ENCODE measurements at places on chromosomes 12 and 14.

DNA sequence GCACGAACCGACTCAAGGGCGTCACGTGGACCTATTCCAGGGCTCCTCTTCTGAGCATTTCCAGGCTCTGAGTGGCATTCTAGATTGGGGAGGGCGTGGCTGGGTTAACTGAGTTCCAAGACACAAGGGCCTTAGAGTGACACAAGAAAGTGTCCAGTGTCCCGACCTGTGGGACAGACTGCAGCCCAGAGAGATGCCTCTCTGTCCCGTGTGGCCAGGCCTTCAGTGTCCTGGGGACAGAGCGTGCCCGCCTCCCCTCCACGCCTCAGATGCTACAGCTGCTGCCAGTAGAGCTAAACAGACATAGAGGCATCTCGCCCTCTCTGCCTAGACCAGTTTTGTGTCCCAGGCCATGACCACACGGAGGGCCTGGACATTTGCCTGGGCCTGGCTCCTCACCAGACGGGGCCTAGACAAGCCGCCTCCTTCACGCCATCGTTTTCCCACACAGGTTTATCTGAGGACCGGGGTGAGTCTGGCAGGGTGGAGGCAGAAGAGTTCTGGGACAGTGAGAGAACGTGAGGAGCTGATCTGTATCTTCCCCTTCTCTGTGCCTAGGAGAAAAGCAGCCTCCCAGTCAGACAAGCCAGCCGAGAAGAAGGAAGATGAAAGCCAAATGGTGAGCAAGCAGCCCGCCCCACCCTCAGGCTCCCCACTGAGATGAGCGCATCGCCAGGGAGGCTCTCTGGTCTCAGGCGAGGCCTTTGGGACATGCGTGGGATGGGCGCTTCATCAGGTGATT is 27.1 kb downstream of the DEGS2 start:
- DNase-seq = no peak

DNA sequence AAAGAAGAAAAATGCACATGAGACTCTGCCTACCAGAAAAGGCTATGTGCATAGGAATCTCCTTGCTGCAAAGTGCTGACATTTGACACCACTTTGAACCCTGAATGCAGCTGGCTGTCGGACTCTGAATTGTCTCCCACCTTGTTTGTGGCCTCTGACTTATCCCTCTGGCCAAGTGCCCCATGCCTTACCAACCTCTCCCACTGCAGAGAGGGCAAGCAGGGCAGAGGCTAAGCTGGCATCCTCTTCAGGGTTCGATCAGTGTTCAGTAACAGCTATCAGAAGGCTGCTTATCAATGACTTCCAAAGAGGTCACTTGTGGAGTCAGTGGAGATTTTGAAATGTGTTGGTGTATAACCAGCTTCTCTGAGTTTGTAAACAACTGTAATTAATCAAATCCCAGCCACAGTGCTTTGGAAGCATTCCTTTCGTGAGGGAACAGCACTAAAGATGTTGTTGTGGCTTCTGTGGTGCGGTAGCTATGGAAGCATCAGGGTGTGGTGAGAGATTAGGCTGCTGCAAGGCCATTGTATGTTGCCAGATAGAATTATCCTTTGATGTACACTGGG is 22.6 kb upstream of the BMP4 start:
- no peak for DNase-seq

- no peak for DNase-seq
Observed at GRCh38 chr12:40586823-40587222, 105.4 kb upstream of the CNTN1 start.

- no peak for DNase-seq
Observed at GRCh38 chr14:98708555-98708954, 563.4 kb downstream of the BCL11B start.

DNA sequence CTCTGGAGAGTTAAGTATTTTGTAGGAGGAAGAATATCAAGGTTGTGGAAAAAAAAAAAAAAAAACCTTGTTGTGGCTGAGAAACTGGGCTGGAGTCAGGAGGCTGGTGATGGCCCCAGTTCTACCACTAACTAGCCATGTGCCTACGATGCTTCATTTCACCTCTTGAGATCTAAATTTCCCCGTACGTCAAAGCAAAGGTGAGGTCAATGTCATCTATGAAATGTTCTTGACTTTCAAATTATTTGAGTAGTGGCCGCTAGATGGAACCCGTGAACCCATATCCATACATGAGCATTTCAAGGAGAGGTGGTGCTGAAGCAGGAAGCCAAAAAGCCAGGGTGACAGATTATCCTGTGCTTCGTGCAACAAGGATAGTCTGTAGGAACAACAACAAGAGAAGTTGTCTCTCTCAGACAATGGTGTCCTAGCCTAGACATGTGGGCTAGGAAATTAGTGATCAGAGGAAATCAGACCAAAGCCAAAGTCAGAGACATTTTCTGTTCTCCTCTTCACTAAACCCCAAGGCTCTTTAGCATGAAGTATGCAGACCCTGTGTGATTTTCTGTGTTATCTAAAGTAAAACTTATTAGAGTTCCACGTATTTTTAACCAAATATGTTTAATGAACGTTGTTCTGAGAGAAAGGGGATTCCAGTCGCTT is 95.5 kb upstream of the ETV6 start:
- DNase-seq = peak; percentile 79

DNA sequence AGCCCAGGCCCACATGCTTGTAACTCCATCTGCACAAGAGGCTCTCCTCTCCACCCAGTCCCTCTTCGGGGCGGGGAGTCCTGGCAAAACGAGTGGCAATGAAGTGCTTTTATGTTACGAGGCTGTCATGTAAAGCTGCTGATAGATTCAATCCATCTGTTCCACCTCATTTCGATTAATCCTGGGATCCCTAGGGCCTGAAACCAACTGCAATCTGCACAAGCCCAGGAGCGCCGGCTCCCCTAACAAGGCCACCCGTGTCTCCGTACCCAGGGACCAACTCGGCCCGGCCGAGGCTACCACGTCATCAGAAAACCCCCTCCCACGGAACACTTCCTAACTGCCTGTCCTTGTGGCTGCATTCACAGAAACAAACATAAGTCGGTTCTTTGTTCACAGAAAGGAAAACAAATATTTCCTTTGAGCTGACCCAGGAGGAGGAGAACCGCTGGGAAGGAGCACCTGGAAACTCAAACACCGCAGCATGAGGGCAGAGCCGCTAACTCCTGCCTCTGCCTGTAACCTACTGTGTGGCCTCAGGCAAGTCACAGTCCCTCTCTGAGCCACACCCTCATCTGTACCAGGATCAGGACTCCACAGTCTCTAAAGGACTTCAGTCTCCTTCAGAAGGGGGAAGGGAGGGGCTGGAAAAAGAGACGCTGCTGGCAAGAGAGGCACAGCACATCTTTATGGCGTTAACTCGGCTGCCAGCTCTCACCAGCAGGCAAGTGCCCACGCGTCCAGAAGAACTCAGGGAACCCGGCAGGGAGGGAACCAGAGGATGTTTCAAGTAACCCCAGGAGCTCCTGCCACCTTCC is 47.8 kb downstream of the CCDC88C start:
- DNase-seq = no peak

DNA sequence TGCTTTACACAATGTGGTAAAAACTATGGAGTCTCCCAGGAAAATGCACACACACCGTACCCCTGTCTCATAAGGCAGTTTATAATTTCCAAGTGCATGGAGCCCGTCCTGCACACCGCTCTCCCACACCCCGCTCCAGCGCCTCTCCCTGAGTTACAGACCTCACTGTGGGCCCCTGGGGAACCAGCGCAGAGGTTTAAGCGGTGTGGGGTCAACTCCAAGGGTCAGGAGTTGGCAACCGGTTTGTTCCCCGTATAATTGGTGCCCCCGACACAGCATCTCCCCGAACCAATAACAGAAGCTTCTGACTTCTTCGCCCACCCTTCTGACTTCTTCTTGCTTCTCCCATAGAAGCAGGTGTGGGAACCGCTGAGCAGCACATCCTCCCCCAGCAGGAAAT is 58.4 kb upstream of the DDX11 start:
- DNase-seq = no peak

DNA sequence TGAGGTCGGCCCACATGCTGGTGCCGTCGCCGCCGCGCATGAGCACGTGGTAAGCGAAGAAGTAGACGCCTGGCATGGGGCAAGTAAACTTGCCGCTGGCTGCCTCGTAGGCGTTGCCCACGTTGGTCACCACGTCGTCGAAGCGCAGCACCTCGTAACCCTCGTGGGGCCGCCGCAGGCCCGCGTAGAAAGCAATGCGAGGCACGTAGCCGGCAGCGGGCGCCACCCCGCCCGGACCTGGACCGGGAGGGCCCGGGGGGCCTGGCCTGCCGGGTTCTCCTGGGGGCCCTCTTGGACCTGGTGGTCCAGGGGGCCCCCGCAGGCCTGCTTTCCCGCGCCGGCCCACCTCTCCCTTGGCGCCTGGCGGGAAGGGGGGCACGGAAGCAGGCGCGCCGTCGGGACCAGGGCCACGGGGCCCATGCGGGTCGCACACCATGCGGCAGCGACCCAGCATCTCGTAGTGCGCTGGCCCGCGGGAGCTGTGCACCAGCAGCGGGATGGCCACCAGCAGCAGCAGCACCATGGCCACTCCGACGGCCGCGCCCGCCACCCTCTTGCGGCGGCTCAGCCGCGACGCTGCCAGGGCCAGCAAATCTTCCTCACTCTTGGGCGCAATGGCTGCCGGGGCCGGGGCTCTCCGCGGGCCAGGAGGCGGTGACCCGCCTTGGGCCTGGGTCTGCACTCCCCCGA is 888 bp downstream of the C1QL4 start:
- no peak for DNase-seq

DNA sequence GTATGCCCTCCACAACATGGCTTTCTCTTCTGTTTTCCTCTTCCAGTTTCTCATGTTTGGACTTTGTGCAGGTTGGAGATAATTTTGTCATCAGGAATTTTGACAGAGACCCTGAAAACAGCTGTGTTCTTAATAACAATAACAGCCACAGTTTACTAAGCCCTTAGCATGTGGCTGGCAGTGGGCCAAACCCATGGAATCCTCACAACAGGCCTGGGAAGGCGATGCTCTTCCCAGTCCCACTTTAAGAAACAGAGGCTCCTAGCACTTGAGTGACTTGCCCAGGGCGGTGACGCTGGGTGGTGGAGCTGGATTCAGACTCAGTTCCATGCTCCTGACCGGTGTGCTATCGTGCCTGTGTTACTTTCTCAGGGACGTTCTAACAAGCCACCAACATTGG is 20.1 kb upstream of the PLEKHG3 start:
- no peak for DNase-seq

DNA sequence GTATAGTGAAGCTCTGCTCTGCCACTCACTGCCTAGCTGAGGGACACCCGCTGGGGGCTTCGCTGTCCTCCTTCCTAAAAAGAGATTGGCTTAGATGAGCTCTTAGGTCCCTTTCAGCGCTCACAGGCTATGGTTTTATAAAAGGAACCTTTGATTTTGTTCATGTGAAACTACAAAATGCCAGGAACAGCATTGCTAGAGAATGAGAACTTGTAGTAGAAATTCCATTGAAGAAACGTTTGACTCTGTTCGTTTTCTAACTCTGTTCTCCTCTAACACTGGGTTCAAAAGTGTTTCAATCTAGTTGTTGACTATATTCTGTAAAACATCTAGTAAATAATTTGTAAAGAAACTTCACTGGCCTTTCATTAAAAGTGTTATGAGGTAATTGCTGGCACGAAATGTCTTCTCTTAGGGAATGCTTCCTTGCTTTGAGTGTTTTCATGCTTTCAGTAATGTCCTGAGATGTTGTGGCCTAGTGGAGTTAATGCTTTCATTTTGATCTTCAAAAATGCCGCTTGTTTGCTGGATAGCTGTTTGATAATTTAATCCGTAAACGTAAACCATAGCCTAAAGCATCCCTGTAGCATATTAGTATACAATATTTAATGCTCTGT is 1.6 kb downstream of the MARK3 start:
- peak; percentile 30 for DNase-seq

- DNase-seq = peak; percentile 63
Observed at GRCh38 chr12:101697930-101698799, 725 bp downstream of the CHPT1 start.

GRCh38 chr12:132277374-132277941 is 51.9 kb downstream of the GALNT9 start:
- no peak for DNase-seq

- DNase-seq = peak; percentile 66
Observed at GRCh38 chr14:105168979-105169507, 467 bp upstream of the JAG2 start.

- no peak for DNase-seq
Observed at GRCh38 chr12:130437555-130438242, 100.0 kb downstream of the PIWIL1 start.

DNA sequence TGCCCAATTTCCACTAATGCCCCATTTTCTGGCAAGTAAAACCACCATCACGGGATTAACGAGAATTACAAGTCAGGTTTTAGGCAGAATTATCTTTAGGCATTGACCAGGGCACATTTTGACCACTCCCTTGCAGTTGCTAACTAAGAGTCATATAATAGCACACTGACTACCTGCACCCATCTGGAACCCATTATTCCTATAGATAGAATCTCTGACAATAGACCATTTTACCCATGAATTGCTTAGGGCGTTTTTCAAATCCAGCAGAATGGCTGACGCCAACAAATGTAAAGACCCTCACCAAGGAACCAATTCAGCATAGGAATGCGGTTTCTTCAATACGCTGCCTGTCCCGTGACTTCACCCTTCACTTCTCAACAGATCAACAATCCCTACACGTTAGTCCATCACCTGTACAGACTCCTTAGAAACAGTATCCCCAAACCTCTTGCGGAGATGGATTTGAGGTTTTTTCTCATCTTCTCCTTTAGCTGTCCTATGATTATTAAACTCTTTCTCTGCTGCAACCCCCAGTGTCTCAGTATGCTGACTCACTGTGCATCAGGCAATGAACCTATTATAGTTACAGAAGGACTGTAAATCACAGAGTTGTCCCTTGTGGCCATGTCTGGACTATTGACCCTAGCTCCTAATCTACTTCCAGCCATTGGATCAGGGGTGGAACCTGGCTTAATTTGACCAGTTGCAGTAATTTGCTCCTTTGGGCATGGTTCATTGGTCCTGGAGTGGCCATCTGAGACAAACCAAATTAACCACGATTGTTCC is 177.3 kb upstream of the PLXNC1 start:
- no peak for DNase-seq

GRCh38 chr12:51536159-51536558 is 54.9 kb upstream of the SCN8A start:
- peak; percentile 16 for DNase-seq

GRCh38 chr14:53195949-53196348 is 42.8 kb upstream of the DDHD1 start:
- no peak for DNase-seq

DNA sequence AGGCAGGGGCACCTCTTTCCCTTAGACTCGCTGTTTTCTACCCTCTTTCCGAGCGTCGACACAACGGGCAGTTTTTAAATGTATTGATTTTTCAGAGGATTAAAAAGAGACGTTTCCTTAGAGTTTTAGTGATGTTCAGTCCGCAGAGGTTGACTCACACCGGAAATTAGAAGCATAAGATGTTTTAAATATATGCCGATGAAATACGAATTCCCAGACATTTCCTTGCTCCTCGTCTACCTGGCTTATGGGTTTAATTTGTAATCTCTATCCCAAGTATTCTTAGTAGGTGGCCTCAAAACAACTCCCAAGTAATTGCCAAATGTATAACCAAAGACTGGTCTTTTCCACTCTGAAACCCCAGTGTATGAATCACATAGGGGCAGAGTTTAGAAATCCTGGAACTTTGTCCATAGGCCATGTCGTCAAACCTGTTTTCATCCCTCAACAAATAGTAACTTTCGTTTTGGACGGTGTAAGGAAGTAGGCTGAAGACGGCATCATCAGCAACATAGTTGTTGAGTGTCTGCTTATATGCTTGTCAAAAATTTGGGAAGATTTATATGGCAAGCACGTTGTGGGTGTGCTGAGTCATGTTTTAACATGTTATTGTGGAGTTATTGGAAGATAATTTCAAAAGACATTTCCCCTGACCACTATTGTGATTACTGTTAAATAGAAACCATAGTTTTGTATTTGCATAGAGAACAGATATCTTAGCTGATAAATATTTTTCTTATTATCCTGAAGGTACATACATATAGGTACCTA is 824 bp downstream of the TBK1 start:
- peak; percentile 62 for DNase-seq

- DNase-seq = no peak
Observed at GRCh38 chr14:81341781-81342180, 58.3 kb downstream of the STON2 start.

All from KBM-7 (cell line).